ENCODE measurements at places on chromosomes 6 and 20. TPM values are rescaled to one million over a fixed set of nuclear protein-coding genes. Genes with fewer than 3 reads are reported as not detected.
A peak's percentile ranks its signal among the peaks of the same experiment; 100 is the strongest.

DNA sequence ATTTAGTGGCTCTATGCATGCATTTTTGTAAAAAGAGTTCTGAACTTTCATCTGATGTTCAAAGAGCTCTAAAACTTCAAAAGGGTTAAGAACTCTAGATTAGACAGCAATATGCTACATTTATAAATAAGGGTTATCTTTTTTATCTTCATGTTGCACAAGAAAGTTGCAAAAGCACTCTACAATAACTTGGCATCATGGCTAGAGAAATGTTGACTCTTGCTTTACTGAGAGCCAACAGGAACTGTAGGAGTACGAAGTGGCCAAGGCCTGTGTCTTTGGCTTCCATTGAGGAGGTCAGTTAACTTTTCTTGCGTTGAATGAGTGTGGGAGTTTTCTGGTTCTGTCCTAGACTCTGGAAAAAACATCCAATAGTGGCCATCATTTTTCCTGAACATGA lies 516.9 kb downstream of the TFAP2B start:
- no peak overlapping the region for H3K4me3 ChIP-seq
- H3K27me3 ChIP-seq, result no peaks in the 10 kb centered on the region
- H3K27ac ChIP-seq, result no peak overlapping the region
- 0 out of 2 replicates have a peak, but pooled peaks cover 4% of the 10 kb centered on the region for H3K4me1 ChIP-seq

The ZNF831 gene
- total RNA-seq, result not detected

GRCh38 chr20:3670511-3670910 lies 7.3 kb upstream of the GFRA4 start:
- DNase-seq, result no peak
- no peak overlapping the region for H3K27ac ChIP-seq
- no peaks in the 10 kb centered on the region for H3K4me1 ChIP-seq
- H3K36me3 ChIP-seq, result no peaks in the 10 kb centered on the region

DNA sequence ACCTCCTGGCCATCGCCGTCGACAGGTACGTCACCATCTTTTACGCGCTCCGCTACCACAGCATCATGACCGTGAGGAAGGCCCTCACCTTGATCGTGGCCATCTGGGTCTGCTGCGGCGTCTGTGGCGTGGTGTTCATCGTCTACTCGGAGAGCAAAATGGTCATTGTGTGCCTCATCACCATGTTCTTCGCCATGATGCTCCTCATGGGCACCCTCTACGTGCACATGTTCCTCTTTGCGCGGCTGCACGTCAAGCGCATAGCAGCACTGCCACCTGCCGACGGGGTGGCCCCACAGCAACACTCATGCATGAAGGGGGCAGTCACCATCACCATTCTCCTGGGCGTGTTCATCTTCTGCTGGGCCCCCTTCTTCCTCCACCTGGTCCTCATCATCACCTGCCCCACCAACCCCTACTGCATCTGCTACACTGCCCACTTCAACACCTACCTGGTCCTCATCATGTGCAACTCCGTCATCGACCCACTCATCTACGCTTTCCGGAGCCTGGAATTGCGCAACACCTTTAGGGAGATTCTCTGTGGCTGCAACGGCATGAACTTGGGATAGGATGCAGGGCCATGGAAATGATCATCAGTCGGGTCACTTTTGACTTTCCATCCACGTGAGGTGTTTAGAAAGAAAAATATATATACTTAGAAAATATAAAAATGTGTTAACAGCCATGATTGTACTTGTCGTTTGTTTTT lies 868 bp downstream of the MC3R start:
- H3K36me3 ChIP-seq, result no peaks in the 10 kb centered on the region
- H3K4me1 ChIP-seq, result no peaks in the 10 kb centered on the region
- H3K4me3 ChIP-seq, result no peak overlapping the region
- peaks cover 67% of the 10 kb centered on the region for H3K27me3 ChIP-seq
- DNase-seq, result peak; percentile 21
- no peak overlapping the region for H3K27ac ChIP-seq

The RHAG gene
- not detected for total RNA-seq

The BMP2 gene
- not detected for total RNA-seq

The GGT7 gene
- 6.5 TPM for total RNA-seq

The BTNL2 gene
- not detected for total RNA-seq

DNA sequence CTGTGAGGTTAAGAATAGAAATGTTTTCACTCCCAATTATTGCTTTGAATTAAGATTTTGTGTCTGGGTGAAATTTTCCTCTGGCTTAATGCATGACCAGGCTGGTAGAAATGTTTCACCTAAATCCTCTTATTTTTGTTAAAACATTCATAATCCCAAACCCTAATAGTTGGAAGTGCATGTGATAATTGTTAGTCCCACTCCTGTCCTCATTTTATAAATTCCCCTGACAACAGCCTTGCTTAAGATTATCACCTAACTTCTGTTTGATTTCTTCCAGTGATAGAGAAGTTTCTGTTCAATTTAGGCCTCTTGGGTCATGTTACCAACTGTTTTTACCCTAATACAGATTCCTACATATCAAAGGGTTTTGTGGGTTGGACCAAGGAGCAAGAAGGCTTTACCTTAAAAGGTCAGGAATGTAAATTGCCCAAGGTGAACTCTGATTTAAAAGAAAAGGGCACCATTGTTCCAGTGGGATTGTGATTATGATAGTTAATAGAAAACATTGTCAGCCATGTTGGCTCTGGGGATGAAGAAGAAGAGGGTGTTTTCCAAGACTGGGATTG lies 158.7 kb upstream of the CENPW start:
- peaks cover 63% of the 10 kb centered on the region for H3K4me1 ChIP-seq
- H3K27me3 ChIP-seq, result no peaks in the 10 kb centered on the region
- peak overlapping the region; percentile 85 for H3K27ac ChIP-seq
- H3K36me3 ChIP-seq, result no peaks in the 10 kb centered on the region

- peak overlapping the region; percentile 63 for H3K4me3 ChIP-seq
- H3K36me3 ChIP-seq, result 0 out of 2 replicates have a peak, but pooled peaks cover 7% of the 10 kb centered on the region
- H3K27me3 ChIP-seq, result no peaks in the 10 kb centered on the region
- H3K27ac ChIP-seq, result peak overlapping the region; percentile 94
- DNase-seq, result no peak
Measured at GRCh38 chr6:125781314-125781868, 9.4 kb upstream of the NCOA7 start.

DNA sequence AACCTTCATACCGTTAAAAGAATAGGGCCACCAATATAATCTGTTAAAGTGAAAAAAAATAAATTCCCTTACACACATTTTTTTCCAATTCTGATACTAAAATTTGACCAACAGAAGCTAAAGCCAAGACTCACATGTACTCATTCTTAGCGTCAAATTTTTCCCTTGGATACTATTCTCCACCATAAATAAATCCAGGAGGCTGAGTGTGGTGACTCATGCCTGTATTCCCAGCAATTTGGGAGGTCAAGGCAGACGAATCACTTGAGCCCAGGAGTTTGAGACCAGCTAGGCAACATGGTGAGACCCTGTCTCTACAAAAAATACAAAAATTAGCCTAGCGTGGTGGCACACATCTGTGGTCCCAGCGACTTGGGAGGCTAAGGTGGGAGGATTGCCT lies 43.9 kb downstream of the SCML4 start:
- no peak for DNase-seq
- H3K27me3 ChIP-seq, result peaks cover 14% of the 10 kb centered on the region
- no peak overlapping the region for H3K4me3 ChIP-seq
- H3K36me3 ChIP-seq, result no peaks in the 10 kb centered on the region
- no peaks in the 10 kb centered on the region for H3K4me1 ChIP-seq

GRCh38 chr20:32922466-32922865 lies 63.7 kb downstream of the EFCAB8 start:
- H3K4me1 ChIP-seq, result no peaks in the 10 kb centered on the region
- H3K36me3 ChIP-seq, result no peaks in the 10 kb centered on the region
- H3K27me3 ChIP-seq, result peaks cover 78% of the 10 kb centered on the region

- H3K4me3 ChIP-seq, result no peak overlapping the region
- H3K27me3 ChIP-seq, result no peaks in the 10 kb centered on the region
- H3K4me1 ChIP-seq, result peaks cover 6% of the 10 kb centered on the region
- H3K27ac ChIP-seq, result no peak overlapping the region
Measured at GRCh38 chr6:127564761-127565160, 12.2 kb upstream of the C6orf58 start.

- no peak overlapping the region for H3K4me3 ChIP-seq
- H3K36me3 ChIP-seq, result no peaks in the 10 kb centered on the region
- H3K4me1 ChIP-seq, result no peaks in the 10 kb centered on the region
- no peak for DNase-seq
Measured at GRCh38 chr6:98824162-98824901, 10.0 kb upstream of the POU3F2 start.

Data from PC-9 (cell line).